CD4-positive, alpha-beta T cell treated with Interleukin-4 for 4 hours (primary cell): ENCODE measurements at places on chromosomes 1 and 21.
A peak's percentile ranks its signal among the peaks of the same experiment; 100 is the strongest.

DNA sequence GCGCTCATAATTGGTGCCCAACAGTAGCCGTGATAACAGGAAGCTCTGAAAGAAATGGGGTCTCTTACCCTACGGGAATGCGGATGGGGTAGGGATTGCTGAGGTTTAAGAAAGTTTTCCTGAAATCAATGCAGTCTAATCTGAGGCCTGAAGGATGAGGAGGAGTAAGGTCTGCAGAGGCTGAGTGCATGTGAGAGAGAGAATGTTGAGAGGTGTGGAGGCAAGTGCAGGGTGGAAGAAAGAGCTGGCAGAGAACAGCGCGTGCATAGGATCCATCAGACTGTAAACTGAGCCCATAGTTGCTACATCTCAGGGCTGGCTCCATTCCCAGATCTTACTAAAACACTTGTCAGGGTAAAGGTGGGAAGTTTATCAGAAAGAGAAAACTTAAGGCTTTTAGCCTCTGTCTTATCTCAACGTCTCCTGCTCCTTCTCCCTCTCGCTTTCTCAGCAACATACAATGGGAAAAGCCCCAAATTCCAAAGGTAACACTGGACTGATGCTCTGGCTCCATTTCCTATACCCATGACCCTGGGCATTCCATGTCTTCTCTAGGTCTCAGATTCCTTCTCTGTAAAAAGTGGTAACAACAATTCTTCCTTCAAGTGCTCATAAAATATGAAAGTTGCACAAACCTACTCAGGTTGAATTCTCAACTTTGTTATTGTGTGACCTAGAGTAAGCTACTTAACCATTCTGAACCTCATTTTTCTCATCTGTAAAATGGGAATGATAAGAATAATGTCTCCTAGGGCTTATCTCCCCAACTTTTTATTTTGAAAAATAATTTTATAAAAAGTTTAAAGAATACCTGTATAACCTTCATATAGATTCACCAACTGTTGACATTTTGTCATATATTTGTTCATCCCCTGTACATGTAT, 75.2 kb downstream of the SH3GLB1 start:
- DNase-seq = no peak

DNA sequence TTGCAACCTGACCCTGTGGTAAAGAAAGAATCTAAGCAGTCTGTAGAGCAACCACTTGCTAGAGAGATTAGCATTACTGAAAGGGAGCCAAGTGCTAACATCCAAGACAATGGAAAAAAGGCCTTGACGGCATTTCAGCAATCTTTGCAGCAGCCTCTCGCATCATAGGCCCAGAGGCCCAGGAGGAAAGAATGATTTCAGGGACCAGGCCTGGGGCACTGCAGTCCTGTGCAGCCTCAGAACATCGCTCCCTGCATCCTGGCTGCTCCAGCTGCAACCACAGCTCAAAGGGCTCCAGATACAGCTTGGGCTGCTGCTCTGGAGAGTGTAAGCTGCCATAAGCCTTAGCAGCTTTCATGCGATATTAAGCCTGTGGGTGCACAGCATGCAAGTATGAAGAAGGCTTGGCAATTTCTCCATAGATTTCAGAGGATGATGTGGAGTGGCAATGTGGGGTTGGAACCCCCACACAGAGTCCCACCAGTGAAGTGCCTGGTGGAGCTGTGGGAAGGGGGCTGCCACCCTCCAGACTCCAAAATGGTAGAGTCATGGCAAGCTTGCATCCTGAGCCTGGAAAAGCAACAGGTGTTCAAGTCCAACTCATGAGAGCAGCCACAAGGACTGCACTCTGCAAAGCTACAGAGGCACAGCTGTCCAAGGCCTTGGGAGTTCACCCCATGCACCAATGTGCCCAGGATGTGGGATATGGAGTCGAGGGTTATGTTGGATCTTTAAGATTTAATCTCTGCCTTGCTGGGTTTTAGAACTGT, 110.6 kb upstream of the HMGB4 start:
- DNase-seq = no peak

DNA sequence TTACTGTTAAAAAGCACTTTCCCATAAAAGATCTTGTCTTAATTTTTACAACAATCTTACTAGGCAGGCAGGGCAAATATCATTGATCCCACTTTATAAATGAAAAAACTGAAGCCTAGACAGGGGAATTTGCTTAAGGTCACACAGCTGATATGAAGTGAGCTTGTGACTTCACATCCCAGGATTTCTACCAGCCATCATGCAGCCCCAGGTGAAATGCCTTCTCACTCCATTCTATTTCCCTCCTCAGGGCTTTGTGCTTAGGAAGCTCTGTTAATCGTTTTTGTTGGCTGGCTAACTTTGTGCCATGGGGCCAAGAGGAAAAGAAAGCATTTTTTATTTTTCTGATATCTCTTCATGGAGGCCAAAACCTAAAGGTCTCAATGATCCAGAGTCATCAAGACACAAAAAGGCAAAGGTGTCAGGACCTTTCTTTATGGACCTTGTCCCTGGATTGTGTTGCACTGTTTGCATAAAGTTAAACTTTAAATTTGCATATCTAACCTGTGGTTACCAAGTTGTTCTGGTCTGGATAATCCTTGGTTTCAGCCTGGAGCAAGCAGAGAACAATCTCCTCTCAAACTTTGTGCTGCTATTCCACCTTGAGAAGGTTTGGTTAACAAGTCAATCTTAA, 44.8 kb upstream of the ZNF326 start:
- DNase-seq = no peak

- DNase-seq = no peak
Measured at GRCh38 chr1:93979718-93980319, 70.6 kb upstream of the GCLM start.

GRCh38 chr1:240500647-240501046, 111.3 kb downstream of the GREM2 start:
- DNase-seq = no peak

DNA sequence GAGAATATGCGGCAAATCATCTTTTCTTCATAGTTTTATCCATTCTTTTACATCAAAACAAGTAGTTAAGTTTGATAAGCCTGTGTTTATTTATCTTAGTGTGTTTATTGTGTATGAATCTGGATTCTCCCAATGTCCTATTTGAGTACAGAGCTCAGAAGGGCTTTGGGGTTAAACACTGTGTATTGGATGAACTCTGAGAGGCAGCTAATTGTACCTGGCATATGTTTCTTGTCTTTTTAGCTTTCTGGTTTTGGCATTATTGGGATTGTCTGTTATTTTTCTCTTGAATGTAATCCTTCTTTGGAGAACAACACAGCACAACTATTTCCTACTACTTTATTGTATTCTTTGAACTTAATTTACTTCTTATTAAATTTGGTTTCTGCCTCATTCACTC, 906.9 kb downstream of the ADGRL2 start:
- DNase-seq = no peak

GRCh38 chr1:163897412-163898155, 575.8 kb downstream of the NUF2 start:
- DNase-seq = no peak

DNA sequence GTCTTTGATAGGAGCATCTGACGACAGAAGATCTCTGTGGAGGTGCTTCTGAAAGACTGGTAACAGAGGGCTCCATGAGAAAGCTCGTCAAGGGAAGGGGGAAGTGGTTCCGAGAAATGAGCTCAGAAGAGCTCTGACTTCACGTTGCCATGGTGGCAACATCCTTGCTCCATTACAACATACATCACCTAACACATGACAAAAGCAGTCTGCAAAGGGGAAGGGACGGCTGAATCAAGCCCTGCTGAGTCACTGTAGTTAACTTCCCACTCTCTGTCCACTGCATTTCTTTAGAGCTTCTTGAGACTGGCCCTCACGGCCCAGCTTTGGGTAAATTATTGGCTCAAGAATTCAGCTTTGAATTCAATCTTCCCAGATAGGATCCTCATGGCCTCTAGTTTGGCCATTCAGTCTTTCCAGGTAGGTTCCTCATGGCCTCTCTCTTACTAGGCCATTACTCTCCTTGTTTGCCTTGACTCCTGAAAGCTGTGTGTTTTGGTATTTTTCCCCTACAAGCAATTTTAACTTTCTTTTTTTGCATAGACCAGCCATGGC, 88.0 kb upstream of the ZNF648 start:
- peak; percentile 23 for DNase-seq

DNA sequence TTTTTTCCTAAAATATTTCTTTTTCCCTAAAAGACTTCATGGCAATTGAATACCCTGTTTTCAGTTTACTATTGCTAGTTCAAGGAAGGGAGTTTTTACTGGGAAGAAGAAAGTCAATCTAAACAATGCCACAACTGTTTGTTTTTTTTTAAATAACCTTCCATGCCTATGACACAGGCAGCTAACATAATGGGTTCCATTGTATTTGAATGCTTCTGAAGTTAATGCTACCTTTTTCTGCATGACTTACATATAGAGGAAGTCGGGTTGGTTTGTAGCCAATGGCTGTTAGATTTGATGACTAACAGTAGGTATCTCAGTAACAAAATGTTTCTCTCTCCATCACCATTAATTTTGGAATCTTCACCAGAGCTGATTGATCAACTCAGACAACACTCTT, 134.0 kb downstream of the KIF26B start:
- no peak for DNase-seq
